Activated CD8-positive, alpha-beta T cell treated with anti-CD3 and anti-CD28 coated beads, Interleukin-2, amount 10 ng/mL, durations not matched to agents 7 days and 5 days (primary cell): ENCODE measurements at places on chromosomes 3 and 15. TPM values are rescaled to one million over a fixed set of nuclear protein-coding genes. Genes with fewer than 3 reads are reported as not detected.

Gene C2CD4B
- total RNA-seq = not detected

Gene SLC24A5
- not detected for total RNA-seq

- no peak overlapping the region for H3K27ac ChIP-seq
- no peaks in the 10 kb centered on the region for H3K36me3 ChIP-seq
- no peaks in the 10 kb centered on the region for H3K4me1 ChIP-seq
- no peak for DNase-seq
- H3K4me3 ChIP-seq = no peak overlapping the region
These were observed 178.6 kb upstream of the SMAD3 start for GRCh38 chr15:66886686-66887273.

- no peaks in the 10 kb centered on the region for H3K4me1 ChIP-seq
- H3K27me3 ChIP-seq = no peaks in the 10 kb centered on the region
- H3K36me3 ChIP-seq = no peaks in the 10 kb centered on the region
- no peak overlapping the region for H3K4me3 ChIP-seq
- no peak overlapping the region for H3K27ac ChIP-seq
These were observed 135.4 kb downstream of the SYNPR start for GRCh38 chr3:63413523-63413922.

- H3K4me3 ChIP-seq = no peak overlapping the region
- DNase-seq = no peak
- H3K4me1 ChIP-seq = no peaks in the 10 kb centered on the region
- H3K27ac ChIP-seq = no peak overlapping the region
- peaks cover 15% of the 10 kb centered on the region for H3K36me3 ChIP-seq
- H3K27me3 ChIP-seq = no peaks in the 10 kb centered on the region
These were observed 57.9 kb upstream of the SEC22A start for GRCh38 chr3:123143669-123144411.
